ENCODE measurements at places on chromosomes 16 and 17.

GRCh38 chr17:69588827-69589239 lies 174.3 kb downstream of the MAP2K6 start:
- DNase-seq: no peak

DNA sequence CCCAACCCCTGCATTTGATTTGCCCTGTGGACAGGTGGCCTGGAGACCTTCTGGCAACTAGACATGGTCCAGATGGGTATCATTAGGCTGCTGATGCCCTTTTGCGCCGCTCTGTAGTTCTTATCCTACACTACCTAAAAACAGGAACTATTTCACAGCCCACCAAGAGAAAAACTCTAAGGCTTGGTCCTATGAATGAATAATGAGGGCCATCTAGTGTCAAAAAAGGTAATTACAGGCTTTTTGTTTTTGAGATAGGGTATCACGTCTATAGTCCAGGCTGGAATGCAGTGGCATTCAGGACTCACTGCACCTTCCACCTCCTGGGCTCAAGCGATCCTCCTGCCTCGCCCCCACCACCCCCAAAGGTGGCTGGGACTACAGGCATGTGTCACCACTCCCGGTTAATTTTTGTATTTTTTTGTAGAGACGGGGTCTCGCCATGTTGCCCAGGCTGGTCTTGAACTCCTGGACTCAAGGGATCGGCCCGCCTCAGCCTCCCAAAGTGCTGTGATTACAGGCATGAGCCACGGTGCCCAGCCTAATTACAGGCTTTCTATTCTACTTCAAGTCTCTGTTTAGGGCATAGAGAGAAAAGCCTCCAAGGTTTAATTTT lies 20.9 kb downstream of the COIL start:
- no peak for DNase-seq

- DNase-seq: no peak
These were observed 8.0 kb downstream of the FLYWCH1 start for GRCh38 chr16:2919511-2920255.

DNA sequence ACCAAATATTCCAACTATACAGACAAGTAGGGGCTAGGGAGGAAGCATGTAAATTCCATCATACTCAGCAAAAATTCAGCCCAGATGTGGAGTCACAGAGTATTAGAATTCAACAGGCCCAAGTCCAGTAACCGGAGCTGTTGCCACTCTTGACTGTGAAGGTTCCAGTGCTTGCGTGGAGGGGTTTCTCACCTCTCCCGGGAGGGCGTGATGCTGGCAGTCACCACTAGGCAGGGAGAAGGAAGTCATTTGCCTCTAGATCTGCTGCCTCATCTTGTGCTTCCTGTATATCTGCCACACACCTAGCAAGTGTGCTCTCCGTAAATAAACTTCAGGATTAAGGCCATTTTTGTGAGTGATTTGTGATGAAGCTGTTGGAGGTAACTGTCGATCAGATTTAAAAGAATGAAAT lies 1.0 kb upstream of the CKLF start:
- no peak for DNase-seq

DNA sequence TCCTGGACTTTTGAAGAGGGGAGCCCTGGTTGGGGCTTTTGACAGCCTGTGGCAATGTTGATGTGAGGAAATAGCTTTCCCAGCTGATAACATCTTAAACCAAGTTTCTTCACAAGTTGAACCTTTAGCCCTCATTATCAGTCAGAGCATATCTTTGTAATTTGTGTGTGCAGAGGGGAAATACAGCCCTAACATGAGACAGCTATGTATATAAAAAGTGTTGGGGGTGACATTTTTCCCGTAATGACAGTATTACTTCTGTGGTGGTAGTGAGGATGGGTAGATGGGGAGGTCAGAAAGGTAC lies 221.1 kb downstream of the FTO start:
- no peak for DNase-seq

DNA sequence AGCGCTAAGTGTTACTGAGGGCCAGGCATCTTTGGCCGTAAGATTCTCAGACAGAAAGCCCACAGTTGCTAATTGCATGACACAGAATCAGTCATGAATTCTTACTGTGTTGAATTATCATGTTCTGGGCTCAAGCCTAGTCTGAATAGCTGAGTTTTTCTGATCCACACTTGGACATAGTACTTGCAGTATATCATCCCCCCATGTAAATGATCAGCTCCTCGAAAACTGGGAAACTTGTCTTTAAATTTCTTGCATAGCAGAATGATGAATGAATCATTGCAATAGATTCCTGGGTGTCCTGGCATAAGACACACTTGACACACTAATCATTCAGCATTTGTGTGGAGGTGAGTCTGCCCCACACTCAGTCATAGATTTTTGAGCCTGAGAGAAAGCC lies 2.2 kb downstream of the MLYCD start:
- no peak for DNase-seq

GRCh38 chr17:66781135-66781534 lies 53.8 kb upstream of the CACNG5 start:
- no peak for DNase-seq

- no peak for DNase-seq
These were observed 1.4 kb downstream of the NT5C start for GRCh38 chr17:75130059-75130631.

DNA sequence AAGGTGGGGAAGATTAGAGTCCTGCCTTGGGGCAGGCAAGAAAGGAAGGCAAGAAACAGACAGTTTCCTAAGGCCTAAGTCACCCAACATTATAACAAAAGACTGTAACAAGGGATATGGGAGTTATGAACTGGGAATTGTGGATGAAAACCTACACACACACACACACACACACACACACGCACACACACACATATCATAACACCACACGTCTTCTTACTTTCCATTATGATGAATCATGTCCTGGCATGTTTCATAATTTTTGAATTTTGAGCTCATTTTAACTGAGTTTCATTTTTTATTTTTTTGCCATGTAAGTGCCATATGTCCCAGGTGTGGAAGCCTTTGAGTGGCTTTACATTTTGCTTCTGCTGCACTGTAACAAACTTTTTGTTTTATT lies 29.9 kb downstream of the HS3ST2 start:
- DNase-seq: no peak

GRCh38 chr17:51819341-51820219 lies 338.9 kb downstream of the CA10 start:
- no peak for DNase-seq

DNA sequence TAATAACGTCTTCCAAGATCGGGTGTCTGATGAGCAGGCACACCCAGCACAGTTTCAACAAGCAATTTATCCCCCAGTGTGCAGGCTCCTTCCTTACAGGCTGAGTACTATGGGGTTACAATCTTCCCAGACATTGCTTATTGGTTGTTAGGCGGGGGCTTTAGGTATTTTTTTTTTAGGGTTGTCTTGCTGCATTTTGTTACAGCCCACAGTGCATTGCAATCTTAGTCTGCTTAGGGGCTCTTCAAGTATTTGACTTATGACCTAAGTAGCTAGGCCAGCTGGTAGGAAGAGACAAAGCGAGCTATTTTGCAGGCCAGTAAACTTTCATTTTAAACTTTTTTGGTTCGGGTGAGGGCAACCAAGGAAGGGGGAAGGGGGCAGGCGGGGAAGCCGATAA lies 5.8 kb downstream of the PLD6 start:
- DNase-seq: no peak

GRCh38 chr16:11400076-11400475 lies 54.8 kb downstream of the RMI2 start:
- no peak for DNase-seq

DNA sequence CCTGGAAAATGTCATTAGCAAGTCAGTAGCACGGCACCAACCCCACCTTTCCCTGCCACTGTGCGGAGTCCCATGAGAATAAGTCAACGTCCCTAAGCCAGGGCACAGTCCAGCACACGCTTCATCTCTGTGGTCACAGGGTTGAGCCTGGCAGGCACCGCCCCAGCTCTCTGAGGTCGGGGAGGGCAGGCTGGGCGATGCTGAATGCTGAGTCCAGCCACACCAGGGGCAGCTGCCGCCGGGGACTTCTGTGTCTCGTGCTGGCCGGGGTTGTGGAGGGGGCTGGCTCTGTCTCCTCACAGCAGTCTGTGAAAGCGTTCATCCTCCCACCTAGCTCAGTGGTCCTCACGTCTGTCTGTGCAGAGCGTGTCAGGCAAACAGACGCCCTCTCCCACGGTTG lies 53.2 kb downstream of the BANP start:
- DNase-seq: no peak

GRCh38 chr17:56809106-56809819 lies 24.5 kb downstream of the C17orf67 start:
- no peak for DNase-seq

GRCh38 chr16:22721511-22722100 lies 92.4 kb upstream of the HS3ST2 start:
- DNase-seq: peak; percentile 68

- DNase-seq: no peak
These were observed 676.2 kb downstream of the CDH11 start for GRCh38 chr16:64445649-64446048.

GRCh38 chr17:82936768-82937171 lies 96.9 kb upstream of the ZNF750 start:
- no peak for DNase-seq

DNA sequence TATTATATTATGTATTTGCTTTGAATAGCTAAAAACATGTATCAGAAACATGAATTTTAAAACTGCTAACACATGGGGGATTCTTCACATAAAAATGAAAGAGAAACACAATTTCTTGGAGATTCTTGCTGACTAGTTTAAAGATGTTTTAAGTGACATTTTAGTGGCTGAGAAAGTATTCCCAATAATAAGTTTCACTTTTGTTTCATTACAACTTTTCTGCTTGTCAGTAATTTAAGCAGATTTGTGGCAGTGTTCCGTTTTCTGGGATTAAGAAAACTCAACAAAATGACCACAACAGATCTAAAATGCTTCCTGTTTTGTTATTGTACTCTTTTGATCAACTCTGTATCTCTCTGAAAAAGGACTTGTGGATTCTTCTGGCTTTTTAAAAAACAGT lies 75.9 kb downstream of the NLK start:
- DNase-seq: no peak

- no peak for DNase-seq
These were observed 11.6 kb downstream of the STH start for GRCh38 chr17:46010597-46011186.
